ENCODE measurements at places on chromosomes 7 and 10.

DNA sequence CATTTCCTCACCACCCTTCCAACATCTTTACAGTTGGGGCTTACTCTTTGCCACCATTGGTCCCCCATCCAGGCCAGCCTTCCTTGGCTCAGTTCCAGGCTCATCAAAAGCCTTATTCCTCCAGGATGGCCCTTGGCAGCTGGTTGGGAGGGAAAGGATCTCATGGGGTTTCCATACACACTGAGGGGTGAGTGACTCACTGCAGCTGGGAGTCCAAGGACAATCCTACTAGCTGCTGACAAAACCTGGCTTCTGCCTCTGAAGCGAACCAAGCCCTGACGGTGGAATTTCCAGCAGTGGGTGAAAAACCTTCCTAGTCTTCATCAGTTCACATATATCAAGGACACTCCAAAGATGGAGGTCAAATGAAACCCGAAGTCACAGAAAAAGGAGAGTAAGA lies 22.9 kb downstream of the CRHR2 start:
- no peak for DNase-seq

DNA sequence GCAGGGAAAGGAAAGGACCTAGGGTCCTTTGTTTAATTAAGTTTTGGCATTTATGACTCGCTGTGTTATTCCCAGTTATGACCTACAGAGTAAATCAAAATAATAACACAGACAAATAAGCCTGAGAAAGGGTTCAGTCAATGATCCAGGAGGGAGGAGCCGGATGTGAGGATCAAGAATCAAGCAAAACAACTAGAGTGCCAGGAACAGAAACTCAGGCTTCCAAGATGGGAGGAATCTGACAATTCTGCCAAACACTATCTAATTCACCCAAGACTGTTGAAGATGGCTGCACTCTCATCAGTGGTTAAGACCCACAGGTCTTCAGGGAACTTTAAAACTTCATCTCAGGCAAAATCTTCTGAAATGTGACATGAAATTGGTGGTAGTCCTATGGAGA lies 50.3 kb upstream of the PIP4K2A start:
- peak; percentile 23 for DNase-seq

- DNase-seq: no peak
Measured at GRCh38 chr10:124522131-124522932, 60.7 kb downstream of the LHPP start.

GRCh38 chr7:46454816-46455215 lies 533.7 kb upstream of the IGFBP3 start:
- no peak for DNase-seq

- DNase-seq: peak; percentile 47
Measured at GRCh38 chr7:104960741-104961448, 53.1 kb upstream of the KMT2E start.

DNA sequence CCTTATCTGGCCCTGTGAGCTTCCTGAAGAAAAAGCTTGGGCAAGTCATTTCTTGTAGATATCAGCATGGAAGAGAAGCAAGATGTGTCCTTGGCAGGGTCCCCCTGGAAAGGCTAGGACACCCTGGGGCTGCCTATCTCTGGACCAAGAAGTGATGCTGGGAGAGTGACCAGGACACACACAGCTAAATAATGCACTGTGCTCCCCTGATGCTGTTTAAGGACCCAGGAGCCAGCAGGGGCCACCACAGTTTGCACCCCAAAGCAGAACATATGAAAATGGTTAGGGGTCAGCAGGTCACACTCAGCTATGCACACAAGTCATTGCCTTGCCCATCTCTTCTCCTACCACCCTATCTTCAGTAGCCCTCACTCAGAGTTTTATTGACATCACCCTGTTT lies 47.9 kb upstream of the GPR26 start:
- peak; percentile 37 for DNase-seq

Measured in lower leg skin (tissue), 4 donors.